Fibroblast of lung (primary cell): ENCODE measurements at places on chromosomes 2 and 18.

GRCh38 chr2:46849721-46850556 is 65.7 kb downstream of the MCFD2 start:
- DNase-seq: peak; percentile 98

DNA sequence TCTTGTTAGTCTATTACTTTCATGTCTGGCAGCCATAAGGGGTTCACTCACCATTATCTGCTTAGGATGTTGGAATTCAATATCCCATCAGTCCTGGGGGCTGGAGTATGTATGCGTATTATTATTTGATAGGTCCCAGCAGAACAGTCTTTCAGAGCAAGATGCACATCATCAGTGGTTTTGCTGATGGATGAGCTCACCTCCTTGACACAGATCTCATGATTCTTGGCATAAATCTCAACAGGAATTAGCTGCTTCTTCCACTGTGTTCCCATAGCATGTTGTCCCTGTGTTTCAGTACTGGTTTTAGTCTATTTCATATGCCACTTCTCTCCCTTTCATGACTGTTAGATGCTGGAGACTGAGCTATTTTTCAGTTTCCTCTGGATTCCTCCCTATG is 442.5 kb downstream of the ARHGAP15 start:
- no peak for DNase-seq

DNA sequence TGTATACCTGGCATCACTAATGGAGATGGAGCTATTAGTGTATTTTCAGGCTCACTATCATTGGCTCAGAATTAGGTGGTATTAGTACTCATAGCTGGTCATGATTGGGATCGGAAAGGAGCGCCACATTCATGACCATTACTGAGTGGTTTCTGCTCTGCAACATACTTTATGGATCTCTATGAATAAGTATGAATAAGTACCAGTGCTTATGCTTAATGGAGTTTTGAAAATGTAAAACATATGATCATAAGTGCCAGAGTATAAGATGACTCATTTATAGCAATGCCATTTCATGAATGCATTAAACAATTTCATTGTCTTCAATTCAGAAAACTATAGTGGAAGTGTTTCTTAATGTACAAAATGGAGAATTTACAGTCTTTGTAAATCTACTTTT is 156.7 kb downstream of the GALNT3 start:
- DNase-seq: peak; percentile 24

- no peak for DNase-seq
Observed at GRCh38 chr2:148853458-148853857, 21.6 kb upstream of the KIF5C start.

DNA sequence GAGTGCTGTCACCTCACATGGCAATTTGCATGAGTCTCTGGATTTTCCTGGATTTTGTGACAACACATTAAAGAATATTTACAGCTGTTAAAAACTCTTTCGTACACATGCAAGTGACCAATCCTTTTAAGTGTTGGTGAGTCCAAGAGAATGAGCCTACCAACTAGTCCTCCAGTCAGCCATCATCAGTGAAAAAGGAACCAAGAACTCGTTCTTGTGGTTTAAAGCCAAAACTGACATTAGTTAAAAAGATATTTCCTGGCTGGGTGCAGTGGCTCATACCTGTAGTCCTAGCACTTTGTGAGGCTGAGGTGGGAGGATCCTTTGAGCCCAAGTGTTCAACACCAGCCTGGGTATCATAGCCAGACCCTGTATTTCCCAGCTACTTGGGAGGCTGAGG is 215.4 kb upstream of the ITGA4 start:
- no peak for DNase-seq

- DNase-seq: no peak
Observed at GRCh38 chr2:108236676-108237335, 3.0 kb upstream of the SULT1C3 start.

GRCh38 chr18:75167137-75167536 is 41.8 kb downstream of the PTGR3 start:
- DNase-seq: no peak

DNA sequence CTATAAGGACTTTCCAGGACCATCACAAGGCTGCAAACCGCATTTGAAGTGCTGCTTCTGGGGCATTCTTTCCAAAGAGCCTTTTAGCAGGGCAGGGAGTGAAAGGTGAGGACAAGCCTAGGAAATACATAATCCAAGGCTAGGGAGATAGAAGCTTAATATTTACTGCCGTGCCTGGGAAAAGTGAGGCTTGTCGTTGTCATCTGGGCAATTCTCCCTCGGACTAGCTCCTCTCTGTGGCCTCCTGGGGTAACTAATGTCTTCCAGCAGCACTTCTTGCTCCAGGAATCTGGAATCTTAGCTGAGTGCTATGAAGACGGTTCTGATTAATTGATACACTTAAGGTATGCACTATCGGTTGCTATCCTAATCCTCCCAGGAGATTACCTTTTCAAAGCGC is 69.3 kb upstream of the ATL2 start:
- no peak for DNase-seq

DNA sequence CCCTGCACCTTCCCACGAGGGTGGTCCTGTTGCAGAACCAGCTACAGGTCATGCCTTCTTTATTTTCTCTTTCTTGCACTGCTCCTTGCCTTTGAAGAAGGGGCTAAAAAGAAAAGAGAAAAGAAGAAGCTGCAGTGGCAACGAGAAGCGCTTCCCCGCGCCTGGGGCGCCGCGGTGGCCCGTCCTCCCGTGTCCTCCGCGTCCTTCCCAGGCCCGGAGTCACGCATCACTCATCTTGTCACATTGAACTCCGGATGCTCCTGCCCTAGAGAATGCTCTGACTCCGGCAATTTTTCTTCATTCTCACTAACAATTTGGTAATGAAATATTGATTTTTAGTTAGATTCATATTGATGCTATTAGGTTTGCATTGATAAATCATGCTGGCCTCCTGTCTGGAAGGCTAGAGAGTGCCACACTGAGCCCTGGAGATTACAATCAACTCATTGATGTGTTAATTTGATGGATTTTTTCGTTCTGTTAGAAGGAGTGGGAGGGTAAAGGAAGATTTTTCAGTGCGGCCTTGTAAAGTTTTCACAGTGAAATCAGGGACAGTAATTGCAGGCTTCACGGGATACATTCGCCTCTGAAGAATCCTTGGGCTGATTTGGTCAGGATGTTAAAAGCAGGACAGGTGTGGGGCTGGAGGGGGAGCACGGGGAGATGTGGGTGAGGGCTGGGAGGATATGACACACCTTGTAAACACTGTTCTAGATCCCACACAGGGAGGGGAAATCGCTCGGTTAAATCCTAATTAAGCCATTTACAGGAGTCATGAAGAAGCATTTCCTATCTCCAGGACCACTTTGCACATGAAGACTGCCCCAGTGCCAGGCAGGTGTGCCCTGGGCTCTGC is 349.3 kb downstream of the ZNF516 start:
- no peak for DNase-seq

DNA sequence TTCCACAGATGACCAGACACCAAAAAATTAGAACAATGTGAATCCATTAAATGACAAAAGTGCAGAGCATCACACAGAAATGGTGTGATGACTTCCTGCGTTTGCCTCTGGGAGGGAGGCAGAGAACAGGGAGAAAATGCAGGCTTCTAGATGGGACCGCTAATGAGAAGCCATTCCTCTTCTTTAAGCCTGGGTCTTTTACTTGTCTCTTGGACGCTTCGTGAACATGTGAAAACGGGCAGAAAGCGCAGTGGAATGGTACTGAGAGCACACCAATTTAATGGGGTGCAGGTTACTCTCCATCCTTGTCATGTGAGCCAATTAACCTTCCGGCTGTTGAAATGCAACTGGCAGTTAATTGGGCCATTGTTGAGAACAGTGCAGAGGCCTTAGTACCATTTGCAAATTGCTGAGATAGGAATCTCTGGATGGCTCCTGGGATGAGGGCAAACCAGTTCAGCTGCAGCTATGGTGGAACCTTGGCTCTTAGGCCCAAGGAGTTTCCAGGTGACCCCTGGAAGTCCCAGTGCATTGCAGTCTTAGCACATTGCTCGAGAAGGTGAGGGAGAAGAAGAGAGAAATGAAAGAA is 210.4 kb upstream of the CXCR4 start:
- DNase-seq: no peak

DNA sequence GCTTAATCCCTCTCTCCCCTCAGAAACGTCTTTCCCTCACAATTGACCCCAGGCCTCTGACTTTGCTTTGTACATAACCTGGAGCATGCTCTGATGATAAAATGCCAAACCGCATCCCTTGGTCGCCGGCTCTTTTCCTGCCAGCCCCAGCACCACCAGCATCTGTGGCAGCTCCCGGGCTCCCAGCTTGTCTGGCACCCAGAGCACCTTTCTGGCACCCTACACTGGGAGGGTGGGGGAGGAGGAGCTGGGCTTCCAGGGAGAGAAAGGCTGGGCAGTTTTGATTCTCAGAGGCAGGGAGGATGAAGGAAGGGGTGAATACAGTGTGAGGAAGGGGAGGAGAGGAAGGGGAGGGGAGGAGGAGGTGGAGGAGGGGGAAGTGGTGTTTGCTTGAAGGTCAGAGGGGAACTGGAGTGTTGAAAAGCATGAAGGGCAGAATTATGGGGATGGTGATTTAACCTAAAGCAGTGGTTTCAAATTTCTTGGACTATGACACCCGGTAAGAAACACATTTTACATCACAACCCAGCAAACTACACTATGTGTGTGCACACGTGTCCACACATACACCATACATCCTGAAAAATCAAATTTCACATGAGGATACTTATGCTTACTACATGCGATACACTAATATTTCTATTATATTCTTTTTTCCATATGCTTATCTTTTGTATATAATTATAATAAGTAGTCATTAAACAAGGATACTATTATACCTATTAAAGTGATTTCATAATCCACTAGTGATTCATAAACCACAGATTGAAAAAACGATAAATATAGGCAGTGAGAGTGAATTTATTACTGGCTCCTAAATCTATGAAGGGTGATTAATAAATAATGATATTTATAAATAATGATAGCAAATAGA is 30.0 kb upstream of the IGFBP2 start:
- DNase-seq: peak; percentile 36

DNA sequence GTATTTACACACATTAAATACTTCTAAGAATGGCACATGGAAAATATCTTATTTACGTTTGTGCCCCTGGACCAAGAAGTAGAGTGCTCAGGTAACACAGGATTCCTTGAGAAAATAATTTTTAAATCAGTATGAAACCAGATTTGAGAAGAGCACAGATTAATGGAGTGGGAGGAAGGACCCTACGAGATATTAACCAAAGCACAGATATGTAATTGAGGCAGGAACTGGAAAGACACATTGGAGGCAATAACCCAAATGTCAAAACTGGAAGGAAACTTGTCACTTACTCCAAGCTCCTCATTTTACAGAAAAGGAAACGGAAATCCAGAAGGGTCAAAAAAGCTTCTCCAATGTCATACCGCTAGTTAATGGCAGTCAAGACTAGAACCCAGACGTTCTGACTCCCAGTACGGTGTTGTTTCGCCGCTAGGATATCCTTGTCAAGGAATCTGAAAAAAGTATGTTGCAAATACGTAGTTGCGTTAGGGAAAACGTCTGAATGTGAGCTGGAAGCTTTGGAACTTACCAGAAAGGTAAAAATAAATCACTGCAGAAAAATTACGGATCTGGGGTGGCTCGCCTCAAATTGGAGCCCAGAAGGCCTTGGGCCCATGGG is 634 bp downstream of the MTIF2 start:
- no peak for DNase-seq
